ENCODE measurements at places on chromosomes 5 and 9.
A peak's percentile ranks its signal among the peaks of the same experiment; 100 is the strongest.

GRCh38 chr5:7745882-7746610 lies 104.9 kb downstream of the CFAP90 start:
- peak; percentile 10 for DNase-seq

- DNase-seq: no peak
These were observed 23.9 kb downstream of the SRP19 start for GRCh38 chr5:112885001-112885400.

- DNase-seq: no peak
These were observed 179.0 kb upstream of the ADRA1B start for GRCh38 chr5:159737263-159737662.

GRCh38 chr9:29730163-29730562 lies 2156.9 kb upstream of the C9orf72 start:
- DNase-seq: no peak

DNA sequence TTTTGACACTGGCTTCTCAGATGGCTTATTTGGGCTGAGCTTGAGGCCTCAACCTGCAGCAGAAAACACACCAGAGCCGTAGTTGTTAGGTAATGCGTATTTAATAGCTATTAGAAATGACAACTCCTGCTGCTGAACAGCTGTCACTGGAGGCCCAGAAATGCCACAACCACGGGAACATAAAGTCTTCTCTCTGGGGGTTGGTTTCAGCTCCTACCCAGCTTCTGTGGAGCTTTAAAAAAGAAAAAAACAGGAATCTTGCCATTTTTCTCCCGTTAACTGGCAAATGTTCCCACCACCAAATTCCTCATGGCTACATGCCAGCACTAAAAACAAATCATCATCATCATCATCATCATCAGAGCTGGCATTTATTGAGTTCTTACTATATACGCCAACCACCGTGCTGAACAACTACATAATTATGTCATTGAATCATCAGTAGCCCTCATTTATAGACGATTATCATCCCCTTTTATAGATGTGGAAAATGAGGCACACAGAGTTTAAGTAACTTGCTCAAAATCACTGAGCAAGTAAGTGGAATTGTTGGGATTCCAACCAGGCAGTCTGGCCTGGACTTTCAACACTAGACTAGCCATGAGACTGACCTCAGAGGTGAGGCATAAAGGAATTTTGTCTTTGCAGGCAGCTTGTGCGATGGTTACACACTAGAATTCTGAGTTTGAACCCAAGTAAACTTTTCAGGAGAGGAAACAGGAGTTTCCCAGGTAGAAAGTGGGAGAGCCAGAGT lies 185.3 kb upstream of the WWC1 start:
- no peak for DNase-seq
